ENCODE measurements at places on chromosomes 6 and 20.

- no peak for DNase-seq
These were observed 50.3 kb downstream of the UTRN start for GRCh38 chr6:144335311-144335861.

- DNase-seq, result no peak
These were observed 164.4 kb downstream of the TMEM242 start for GRCh38 chr6:157158897-157159296.

GRCh38 chr6:42454428-42454791 lies 2.7 kb upstream of the TRERF1 start:
- peak; percentile 53 for DNase-seq

- DNase-seq, result no peak
These were observed 73.3 kb upstream of the NXT1 start for GRCh38 chr20:23277316-23277715.

GRCh38 chr6:134619789-134620188 lies 301.9 kb upstream of the SGK1 start:
- DNase-seq, result no peak

- DNase-seq, result peak; percentile 14
These were observed 155.7 kb downstream of the RIMS1 start for GRCh38 chr6:72042088-72042487.

GRCh38 chr20:38229376-38230252 lies 30.9 kb downstream of the KIAA1755 start:
- no peak for DNase-seq

DNA sequence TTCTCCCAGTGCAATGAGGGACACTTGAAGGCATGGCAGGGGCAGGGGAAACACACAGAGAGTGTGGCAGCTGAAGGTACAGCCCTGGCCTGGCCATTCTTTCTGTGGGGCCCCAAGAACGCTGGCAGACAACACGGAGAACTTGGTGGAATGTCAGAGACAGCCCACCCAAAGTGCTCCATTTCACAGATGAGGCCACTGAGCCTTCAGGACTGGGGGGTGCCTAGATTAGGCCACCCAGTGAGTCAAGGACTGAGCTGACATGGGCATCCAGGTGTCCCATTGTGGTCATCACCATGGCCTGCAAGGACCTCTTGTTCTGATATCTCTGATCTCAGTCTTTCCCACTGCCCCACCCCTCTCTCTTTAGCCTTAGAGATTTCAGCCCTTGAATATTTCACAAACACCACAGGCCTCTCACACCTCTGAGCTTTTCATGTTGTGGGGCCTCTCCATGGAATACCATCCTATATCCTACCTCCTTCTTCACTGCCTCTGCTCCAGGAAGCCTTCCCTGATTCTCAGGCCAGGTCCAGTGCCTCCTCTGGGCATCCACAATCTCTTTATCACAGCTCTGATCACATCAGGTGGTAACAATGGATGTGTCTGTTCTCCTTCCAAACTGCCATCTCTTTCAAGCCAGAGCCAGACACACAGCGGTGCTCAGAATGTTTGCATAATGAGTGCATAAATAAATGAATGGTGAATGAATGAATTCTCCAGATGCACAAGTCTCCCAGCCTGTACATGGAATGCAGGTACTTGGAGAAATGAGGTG lies 2.0 kb upstream of the RSPO4 start:
- no peak for DNase-seq

DNA sequence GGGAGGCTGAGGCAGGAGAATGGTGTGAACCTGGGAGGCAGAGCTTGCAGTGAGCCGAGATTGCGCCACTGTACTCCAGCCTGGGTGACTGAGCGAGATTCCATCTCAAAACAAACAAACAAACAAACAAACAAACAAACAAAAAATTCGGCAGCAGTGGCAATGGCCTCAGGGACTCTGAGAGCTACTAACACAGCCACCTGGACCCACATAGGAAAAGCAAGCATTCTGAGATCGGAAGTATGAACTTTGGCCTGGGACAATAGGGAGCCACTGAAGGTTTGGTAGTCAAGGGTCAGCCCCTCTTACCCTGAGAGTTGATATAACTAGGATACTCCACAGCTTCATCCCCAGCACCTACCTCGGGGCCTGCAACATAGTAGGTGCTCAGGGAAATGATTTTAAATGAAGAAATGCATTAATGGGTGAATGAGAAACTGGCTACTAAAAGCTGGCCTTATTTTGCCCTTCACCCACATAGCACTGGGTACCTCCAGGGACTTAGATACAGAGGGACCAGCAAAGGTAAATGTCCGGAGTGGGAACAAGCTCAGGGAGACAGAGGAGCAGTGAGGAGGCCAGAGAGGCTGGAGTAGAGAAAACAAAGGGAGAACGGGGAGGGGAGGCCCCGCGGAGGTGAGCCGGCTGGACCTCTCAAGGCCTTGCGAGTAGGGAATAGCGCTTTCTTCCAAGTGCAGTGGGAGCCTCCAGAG lies 46.6 kb upstream of the PTGIS start:
- DNase-seq, result no peak

GRCh38 chr6:129136751-129137150 lies 253.8 kb downstream of the LAMA2 start:
- DNase-seq, result no peak

Data from umbilical cord (tissue), 2 donors.